ENCODE measurements at places on chromosomes 4 and X.

- no peak for DNase-seq
These were observed 53.2 kb downstream of the CPLX1 start for GRCh38 chr4:772776-773175.

DNA sequence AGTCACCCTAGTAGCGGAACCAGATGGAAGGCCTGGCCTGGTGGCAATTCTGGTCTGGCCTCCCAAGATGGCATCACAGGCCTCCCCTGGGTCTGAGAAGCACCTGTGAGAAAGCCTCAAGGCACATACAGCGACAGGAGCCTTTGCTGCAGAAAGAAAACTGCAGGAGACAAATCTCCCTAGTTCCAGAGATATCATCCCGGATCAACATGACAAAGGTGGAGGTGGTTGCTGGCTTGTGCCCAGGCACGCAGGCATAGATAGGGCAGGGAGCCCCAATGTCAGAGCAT lies 93.6 kb downstream of the BCOR start:
- no peak for DNase-seq

DNA sequence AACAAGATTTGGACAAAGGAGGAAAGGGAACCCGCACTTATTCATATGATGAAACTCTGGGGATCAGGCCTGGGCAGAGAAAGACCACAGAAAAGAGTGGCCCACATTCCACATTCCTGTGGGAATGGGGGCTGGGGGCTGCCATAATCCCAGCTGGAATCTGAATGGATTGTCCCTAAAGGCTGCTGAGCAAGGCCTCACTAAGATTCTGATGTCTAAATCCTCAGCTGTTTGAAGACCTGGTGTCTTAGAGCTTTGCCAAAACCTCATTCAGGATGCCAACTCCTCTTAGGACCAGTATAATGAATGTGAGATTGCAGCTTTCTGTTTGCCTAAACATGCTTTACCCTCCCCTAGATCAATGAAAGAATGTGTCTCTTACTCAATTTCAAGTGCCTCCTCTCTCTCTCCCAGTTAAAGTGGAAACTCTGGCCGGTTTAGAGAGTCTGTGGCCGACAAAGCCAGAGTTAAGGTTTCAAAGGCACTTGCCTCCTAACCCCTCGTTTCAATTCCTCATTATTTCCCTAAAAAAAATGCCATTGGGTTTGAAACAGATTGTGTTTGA lies 33.3 kb upstream of the GPC4 start:
- DNase-seq, result no peak

- DNase-seq, result no peak
These were observed 52.1 kb downstream of the CT47B1 start for GRCh38 chrX:120823556-120823955.

DNA sequence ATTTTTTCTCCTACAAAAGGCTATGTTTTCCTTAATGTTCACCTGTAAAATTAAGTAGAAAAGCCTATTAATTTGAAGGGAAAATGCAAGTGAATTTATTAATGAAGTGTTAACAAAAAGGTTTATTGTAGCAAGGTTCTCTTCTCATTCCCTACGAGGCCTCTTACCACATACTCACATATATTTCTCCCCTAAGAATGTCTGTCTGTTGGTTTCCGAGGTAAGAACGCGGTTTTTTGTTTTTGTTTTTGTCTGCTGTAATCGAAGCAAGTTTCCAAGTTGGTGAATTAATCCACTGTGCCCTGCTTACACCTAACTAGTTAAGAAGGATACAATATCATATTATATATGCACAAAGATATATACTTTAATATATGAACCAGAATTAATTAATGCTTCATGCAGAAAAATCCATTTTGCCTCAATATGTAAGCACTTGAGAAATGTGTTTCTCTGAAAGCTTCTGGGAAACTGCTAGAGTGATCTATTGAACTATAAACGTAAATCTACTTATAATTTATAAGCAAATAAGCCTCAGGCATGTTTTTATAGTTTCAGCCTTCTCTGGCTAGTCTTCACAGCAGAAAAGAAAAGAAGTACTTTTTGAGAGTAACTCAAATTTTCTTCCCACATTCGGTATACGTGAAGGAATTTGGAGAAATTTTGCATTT lies 120.8 kb downstream of the EGF start:
- no peak for DNase-seq

- no peak for DNase-seq
These were observed 116.2 kb downstream of the GATB start for GRCh38 chr4:151644622-151645021.

GRCh38 chrX:37975421-37975820 lies 30.9 kb upstream of the SYTL5 start:
- DNase-seq, result no peak

All from hepatocyte (in vitro differentiated cells).